ENCODE measurements at places on chromosomes 5 and 9.

GRCh38 chr5:144356489-144356888 lies 185.8 kb downstream of the KCTD16 start:
- DNase-seq = no peak

- no peak for DNase-seq
Observed at GRCh38 chr5:196350-196749, 5.1 kb downstream of the LRRC14B start.

GRCh38 chr9:75626860-75627259 lies 263.6 kb upstream of the PCSK5 start:
- no peak for DNase-seq

- DNase-seq = no peak
Observed at GRCh38 chr9:90485028-90485427, 157.6 kb downstream of the DIRAS2 start.

DNA sequence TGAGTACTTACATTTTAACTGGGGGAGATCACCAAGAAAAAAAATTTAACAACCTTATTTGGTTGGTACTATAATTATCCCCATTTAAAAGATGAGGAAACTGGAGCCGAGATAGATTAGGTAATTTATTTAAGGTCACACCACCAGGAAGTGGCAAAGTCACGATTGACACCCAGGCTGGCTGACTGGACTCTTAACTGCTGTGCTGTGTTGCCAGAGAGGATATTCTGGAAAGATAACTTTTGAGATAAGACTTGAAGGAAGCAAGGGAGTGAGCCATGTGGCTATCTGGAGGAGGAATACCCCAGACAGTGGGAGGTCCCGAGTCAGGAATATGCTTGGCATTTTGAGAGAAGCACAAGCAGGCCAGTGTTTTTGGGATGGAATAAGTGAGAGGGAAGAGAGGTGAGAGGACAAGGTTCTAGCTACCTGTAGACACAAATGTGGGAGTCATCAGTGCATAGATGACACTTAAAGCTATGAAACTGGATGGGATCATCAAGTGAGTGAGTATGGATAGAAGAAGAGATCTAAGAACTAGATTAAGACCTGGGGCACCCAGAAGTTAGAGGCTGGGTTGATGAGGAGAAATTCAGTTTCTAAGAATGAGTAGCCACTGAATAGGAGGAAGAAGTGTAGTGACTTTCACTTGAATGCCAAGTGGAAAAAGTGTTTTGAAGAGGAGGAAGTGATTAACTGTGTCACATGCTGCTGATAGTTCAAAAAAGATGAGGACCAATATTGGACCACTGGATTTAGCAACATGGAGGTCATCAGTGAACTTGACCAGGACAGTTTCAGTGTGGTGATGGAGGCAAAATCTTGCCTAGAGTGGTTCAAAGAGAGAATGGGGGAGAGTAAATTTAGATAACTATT lies 25.6 kb downstream of the PDE8B start:
- DNase-seq = no peak

DNA sequence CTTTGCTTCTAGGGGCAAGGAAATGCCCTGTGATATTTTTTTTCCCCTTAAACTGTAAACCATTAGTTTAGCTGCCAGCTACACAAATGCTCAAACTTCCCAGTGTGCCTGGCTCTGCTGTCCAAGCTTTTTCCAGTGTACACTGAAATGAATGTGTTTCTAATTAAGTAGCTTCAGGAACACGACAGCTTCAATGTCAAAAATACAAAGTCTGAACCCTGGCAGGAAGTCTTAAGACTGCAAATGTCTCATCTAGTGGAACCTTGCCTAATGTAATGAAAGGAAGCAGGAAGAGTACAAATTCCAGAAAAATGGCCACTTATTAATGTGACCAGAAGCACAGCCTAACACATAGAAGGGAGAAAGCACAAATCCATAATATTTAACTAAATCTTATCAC lies 255.2 kb downstream of the CRB2 start:
- DNase-seq = no peak

DNA sequence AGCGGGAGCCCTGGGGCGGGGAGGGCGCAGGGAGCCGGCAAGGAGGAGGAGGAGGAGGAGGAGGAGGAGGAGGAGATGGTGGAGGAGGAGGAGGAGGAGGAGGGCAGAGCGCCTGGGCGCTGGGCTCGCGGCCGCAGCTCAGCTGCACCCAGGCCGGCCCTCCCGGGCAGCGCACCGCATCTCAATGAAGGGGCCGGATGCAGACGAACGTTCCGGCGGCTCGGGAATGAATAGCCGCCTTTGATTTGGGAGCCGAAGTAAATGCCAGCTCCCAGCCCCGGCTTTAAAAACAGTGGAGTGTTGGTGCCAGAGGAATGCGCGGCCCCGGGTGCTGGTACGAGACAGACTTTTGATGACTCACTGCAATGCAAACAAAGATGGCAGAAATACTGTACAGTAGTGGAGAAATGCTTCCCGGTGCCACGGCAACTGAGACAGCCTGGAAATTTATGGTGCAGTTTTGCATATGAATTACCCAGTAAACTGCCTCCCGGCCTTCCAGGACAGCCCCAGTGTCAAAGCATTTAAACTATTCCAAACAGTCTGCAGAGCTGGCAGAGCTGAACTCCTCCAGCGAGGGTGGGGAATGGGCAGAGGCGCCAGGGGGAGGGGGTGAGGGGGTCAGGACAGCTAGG lies 43.1 kb downstream of the NACC2 start:
- no peak for DNase-seq

- DNase-seq = peak; percentile 62
Observed at GRCh38 chr5:151153766-151154272, 3.8 kb downstream of the ANXA6 start.

DNA sequence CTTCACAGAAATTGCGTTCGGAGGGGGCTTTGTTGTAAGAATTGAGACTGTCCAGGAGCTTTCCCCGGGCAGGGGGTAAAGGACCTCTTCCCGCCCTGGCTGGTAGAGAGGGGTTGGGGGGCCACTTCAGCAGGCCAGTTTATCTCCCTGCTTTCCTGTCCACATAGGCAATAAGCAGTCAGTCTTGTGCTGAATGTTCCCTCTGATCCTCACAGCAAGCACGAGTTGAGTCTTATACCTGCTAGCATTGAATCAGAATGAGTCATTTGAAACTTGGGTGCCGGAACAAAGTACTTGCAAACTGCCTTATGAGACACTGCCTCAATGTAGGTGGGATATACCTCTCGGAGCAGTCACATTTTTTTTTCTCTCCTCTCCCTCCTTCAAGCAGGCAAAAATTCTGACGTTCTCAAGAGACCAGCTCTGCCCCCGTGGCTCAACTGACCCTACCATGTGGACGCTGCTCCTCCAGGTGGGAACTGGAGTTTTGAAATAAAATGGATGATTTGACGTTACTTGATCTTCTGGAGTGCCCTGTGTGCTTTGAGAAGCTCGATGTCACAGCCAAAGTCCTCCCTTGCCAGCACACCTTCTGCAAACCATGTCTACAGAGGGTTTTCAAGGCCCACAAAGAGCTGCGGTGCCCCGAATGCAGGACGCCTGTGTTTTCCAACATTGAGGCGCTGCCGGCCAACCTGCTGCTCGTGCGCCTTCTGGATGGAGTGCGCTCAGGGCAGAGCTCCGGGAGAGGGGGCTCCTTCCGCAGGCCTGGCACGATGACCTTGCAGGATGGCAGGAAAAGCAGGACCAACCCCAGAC lies 1.3 kb downstream of the SH3RF2 start:
- DNase-seq = no peak

DNA sequence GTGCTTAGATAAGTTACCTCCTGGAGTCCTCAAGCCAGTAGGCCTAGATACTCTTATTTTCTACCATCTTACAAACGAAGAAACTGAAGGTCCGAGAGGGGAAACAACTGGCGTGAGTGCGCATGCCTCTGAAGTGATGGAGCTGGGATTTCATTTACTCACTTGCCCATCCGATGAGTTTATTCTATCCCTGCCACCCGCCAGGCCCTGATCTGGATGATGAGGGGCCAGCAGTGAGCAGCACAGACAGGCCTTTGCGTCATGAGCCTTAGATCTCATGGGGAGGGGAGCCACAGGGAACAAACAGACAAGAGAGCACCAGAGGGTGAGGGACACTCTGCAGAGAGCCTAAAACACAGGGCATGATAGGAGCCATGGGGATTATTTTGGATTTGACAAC lies 34.1 kb upstream of the SLC2A8 start:
- DNase-seq = no peak

GRCh38 chr5:125409234-125409860 lies 662.9 kb upstream of the ZNF608 start:
- DNase-seq = no peak

GRCh38 chr5:126462239-126463014 lies 39.2 kb downstream of the GRAMD2B start:
- DNase-seq = no peak

- DNase-seq = no peak
Observed at GRCh38 chr5:158898185-158899177, 201.2 kb downstream of the EBF1 start.

GRCh38 chr5:170630711-170631141 lies 126.9 kb downstream of the KCNIP1 start:
- DNase-seq = no peak

DNA sequence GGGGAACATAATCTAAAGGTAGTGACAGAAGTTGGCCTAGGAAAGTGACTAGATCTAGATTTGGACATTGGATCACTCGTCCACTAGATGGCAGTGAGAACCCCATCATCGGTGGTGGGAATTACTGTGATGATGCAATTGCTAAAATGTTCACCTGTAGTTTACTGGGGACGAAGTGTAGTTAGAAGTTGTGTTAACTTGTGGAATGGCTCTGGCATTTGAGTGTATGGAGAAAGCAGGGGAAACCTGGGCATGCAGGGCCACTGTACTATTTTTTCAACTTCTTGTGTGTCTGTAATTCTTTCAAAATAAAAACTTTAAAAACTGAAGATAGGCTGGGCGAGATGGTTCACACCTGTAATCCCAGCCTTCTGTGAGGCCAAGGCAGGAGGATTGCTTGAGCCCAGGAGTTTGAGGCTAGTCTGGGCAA lies 75.5 kb downstream of the PHAX start:
- peak; percentile 58 for DNase-seq

- peak; percentile 74 for DNase-seq
Observed at GRCh38 chr9:34664281-34665066, 2.0 kb upstream of the CCL27 start.

DNA sequence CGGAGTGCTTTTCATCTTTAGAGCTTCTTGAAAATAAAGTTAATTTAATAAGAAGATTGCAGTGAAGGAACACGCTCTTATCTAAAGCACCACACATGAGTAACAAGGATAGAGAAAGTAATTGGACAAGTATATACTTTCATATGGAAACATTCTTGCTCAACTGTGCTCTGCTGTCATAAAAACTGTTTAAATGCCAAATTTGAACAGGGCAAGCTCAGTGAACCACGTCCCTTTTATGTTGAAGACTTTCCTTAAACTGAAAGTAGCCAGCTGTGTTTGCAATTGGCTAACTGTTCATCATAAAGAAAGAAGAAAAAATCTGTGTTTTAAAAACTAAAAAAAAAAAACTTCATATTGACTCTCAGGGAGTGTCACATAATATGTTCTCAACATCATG lies 1610.7 kb upstream of the C9orf72 start:
- no peak for DNase-seq

DNA sequence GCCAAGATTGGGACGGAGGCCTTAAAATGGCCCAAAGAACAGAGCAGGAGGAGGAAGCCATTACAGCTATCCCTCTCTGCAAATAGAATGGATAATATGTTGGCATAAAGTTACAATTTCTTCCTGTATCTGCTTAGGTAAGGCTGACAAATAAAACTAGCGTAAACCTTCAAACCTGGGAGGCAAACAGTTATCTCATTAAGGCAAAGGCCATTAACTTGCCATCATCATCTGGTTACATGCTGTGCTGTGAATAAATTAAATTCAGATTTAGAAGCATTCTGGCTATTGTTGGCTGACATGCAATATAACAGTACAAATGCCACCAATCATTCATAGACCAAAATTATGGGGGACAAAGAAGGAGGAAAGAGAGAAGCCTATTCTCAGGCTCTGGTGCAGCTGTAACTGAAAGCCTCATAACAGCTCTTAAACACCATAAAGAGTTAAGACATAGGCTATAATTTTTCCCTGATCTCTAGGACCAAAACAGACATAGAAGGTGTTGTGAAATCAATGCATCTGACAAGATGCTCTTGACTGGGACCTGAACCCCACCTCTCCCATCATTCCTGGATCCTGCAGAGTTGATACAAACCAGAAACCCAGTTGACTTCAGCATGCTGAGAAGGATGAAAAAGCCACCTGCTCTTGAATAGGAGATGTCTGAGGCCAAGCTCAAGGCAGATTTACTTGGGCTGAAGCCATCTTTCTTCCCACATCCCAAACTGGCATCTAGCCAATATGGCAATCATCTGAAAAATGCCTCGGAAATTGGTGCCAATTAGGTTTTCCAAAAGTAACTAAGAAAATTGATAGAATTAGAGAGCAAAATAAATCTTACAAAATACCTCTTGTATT lies 62.5 kb downstream of the PLCXD3 start:
- DNase-seq = no peak

GRCh38 chr5:78771260-78772205 lies 123.0 kb upstream of the LHFPL2 start:
- DNase-seq = no peak

- DNase-seq = no peak
Observed at GRCh38 chr9:18477121-18477660, 3.2 kb downstream of the ADAMTSL1 start.

DNA sequence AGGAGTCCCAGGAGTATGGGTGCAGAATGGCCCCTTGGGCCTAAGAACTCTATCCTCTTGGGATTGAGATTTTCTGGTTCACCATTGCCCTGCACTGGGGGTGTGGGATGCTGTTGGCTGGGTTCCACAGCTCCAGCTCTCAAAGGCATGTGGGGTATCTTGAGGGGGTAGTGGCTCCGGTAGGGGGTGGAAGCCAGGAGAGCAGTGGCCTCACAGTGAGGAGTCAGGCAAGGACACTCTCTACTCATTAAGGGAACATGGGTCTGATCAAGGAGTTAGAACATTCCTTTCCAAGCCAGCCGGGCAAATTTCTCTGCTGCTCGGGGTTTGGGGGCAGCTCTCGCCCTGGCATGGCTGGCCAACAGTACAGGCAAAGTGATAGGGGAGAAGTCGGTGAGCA lies 33.0 kb downstream of the LARP1 start:
- DNase-seq = no peak

DNA sequence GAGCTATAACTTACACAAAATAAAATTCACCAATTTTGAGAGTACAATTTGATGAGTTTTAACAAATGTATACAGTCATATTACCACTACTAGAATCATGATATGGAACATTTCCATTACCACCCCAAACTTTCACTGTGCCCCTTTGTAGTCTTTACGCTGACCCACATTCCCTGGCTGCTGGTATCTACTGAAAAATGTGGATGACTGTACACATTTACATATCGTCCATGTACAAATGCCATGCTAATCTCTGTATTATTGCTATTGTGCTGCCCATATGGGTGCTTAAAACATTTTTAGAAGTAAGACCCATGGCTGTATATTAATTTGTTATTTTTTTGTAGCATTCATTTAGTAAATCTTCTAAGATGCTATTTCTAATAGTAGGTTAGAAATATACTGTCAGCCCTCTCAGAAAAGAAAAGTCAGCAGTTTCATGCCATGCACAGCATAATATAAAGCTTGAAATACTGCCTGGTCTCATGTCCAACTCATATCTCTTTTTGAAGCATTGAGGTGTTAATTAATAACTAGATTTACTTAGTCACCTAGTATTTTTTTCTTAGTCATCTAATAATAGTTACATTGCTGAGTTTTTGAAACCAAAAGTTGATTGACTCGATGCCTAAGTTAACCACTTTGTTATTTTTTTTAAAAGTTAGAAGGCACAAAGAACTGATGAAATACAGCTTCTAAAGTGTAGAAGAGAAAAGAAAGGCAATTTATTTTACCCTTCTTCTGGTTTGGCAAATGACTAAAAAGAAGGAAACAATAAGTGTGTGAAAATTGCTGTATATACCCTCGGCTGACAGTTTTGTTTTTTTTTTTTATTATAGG lies 188.3 kb upstream of the MEF2C start:
- DNase-seq = no peak

All from activated naive CD8-positive, alpha-beta T cell treated with anti-CD3 and anti-CD28 coated beads for 36 hours (primary cell).